ENCODE measurements at places on chromosomes 13 and 19. TPM values are rescaled to one million over a fixed set of nuclear protein-coding genes. Genes with fewer than 3 reads are reported as not detected.
A peak's percentile ranks its signal among the peaks of the same experiment; 100 is the strongest.

The SULT2A1 gene
- not detected for total RNA-seq

The KIRREL2 gene
- 0.34 TPM for total RNA-seq

The ZNF699 gene
- total RNA-seq: 14.7 TPM

The CFAP97D2 gene
- total RNA-seq: not detected

The PCSK4 gene
- 1.3 TPM for total RNA-seq

The ZNF780A gene
- 16.1 TPM for total RNA-seq

The FDX2 gene
- total RNA-seq: 65.6 TPM

The SYNGR4 gene
- total RNA-seq: not detected

The SIGLEC5 gene
- 0.74 TPM for total RNA-seq

The ZIC2 gene
- 10.9 TPM for total RNA-seq

The CRTC1 gene
- total RNA-seq: 0.40 TPM

The STARD13 gene
- total RNA-seq: 7.0 TPM

The PCDH9 gene
- total RNA-seq: 0.06 TPM

The SLC7A9 gene
- total RNA-seq: not detected

DNA sequence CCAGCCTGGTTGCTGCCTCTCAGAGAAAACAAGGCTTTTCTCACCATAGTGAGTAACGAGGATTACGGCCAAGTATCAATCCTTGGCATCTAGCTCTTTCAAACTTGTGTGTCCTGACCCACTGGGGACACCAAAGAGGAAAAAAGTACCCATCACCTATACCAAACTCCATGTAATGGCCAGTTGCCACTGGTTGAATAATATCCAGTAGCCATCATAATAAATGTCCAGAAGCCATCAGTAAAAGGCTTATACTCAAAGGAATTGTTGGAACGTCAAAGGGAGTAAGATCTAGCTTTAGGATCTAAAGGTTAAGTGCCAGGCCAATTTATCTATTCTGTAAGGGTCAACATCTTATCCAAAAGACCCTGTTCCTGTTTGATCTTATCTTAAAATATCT is 91.1 kb downstream of the PTPRS start:
- DNase-seq: no peak

- peak; percentile 53 for DNase-seq
Observed at GRCh38 chr13:106919638-106920037, 351.7 kb upstream of the ARGLU1 start.

GRCh38 chr13:110869805-110870706 is 44.8 kb downstream of the ANKRD10 start:
- peak; percentile 98 for DNase-seq

GRCh38 chr13:44576351-44577235 is 463 bp upstream of the TSC22D1 start:
- DNase-seq: peak; percentile 9

- DNase-seq: no peak
Observed at GRCh38 chr19:23999821-24000610, 85.3 kb downstream of the ZNF726 start.

GRCh38 chr19:50422397-50423278 is 3.9 kb downstream of the SPIB start:
- no peak for DNase-seq

DNA sequence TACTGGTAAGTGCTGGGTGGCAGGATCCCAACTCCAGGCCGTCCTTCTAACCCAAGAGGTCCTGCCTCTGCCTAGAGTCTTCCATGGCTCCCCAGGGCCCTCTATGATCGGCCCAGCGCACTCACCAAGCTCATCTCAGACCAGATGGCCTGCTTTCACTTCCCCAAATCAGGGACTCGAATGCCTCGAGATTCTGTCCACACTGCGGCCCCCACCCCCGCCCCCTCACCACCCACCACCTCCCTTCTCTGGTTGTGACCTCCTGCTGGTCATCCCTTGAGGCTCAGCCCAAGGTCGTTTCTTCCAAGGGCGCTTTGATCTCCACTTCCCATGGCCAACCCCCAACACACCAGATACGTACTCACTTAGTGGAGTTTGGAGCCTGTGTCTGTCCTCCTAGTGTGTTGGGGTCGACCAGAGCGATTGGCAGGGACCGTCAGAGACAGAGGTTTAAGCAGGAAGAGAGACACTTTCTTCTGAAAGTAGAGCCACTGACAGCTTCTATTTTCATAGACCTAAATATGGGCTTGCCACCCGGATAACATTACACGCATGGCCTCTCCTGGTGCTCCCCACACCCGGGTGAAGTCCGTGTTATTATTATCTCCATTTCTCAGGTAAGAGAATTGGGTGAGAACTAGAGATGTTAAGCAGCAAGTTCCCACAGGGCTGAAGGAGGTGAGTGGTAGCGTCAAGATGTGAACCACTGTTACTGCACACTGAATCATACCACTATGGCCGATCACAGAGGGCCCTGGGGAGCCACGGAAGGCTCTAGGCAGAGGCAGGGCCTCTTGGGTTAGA is at the start of gene FCER2:
Gene FCER2, minus strand, starts transcription at position 478 of the 804 bp plus-strand sequence. CDS start 2,371 bp downstream, outside the sequence.
- DNase-seq: no peak

GRCh38 chr19:49212016-49212701 is 54.6 kb downstream of the TRPM4 start:
- DNase-seq: no peak

- DNase-seq: peak; percentile 54
Observed at GRCh38 chr19:49997709-49998108, 27.5 kb downstream of the VRK3 start.

DNA sequence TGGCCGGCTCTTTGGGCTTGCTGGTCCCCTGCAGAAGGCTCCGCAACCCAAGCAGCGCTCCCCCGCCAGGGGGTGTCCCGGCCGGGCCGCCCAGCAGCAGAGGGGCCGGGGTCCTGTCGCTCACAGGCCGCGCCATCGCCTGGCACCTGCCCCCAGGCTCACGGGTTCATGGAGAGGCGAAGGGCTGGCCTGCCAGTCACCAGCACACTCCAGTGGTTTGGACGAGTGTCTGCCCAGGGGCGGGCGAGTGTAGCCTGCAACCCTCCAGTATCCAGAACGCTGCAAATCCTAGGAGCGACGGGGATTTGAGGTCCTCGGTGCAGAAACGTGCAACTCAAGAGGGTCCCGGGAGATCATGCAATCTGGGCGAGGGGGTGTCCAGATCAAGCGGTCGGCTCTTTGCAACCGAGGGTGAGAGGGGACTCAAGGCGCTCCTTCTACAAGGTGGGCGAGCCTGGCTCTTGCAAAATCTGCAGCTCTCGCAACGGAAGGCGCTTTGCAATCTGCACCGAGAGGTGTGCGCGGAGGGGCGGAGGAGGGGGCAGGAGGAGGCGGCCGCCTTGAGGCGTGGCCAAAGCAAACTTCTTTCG is at the start of gene DBP:
Gene DBP, minus strand, starts transcription at position 521 of the 590 bp plus-strand sequence. Its CDS starts 385 bp downstream, at position 136.
- DNase-seq: peak; percentile 55

DNA sequence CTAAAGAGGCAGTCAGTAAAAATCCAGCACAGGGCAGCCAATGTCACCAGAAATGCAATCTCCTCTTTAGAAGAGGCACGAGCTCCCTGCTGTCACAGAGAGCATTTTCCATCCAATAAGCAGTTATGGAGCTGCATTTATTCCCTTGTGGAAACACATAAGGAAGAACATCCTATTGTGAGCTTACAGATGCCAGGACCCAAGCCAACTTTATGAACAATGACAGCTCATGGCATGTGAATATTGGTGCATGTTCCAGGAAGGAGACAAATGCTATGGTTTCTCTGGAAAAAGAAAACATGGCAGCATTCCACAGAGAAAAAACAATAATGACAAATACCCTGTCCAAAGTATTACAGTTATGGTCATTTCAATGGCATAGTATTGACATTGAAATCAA is 955.6 kb downstream of the UQCRFS1 start:
- no peak for DNase-seq

GRCh38 chr13:75444016-75444415 is 38.0 kb downstream of the TBC1D4 start:
- DNase-seq: no peak

DNA sequence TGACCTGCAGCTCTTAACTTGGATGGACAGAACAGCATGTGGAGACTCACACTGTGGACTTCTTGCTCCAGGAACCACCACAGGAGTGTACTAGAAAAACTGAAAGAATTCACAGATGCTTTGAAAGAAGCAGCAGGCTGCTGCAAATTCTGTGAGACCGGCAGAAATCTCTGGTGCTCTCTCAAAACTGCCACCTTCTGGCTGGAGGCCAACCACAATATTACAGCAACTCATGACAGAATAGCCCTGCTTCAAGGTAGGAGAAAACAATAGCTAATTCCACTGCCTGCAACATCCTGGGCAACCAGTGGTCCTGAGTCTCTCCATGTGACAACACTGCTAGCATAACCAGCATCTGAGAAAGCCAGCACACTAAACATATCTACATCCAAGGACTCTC is 26.9 kb downstream of the CDK8 start:
- DNase-seq: peak; percentile 15
